NCI-H524 treated with DMSO at 0.1 percent for 48 hours (cell line): ENCODE measurements at places on chromosomes 7 and 10.

GRCh38 chr7:132240821-132241422 lies 335.3 kb downstream of the PLXNA4 start:
- DNase-seq: no peak

DNA sequence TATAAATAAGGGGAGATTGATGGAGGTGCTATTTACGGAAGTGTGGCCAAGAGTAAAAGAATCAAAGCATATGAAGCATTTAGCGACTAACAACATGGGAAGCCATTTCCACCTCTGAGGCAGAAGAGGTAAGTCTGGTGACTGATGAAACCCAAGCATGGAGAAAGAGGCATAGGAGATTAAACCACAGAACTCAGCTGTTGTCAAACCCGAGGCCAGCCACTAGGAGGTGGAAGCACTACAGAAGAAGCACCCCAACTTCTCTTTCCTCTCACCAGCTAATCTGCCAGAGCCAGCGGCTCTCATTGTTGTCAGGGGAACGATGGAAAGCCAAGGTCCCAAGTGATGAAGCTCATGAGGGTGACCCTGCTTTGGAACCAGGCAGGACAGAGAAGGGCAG lies 19.6 kb upstream of the CNTNAP2 start:
- no peak for DNase-seq

DNA sequence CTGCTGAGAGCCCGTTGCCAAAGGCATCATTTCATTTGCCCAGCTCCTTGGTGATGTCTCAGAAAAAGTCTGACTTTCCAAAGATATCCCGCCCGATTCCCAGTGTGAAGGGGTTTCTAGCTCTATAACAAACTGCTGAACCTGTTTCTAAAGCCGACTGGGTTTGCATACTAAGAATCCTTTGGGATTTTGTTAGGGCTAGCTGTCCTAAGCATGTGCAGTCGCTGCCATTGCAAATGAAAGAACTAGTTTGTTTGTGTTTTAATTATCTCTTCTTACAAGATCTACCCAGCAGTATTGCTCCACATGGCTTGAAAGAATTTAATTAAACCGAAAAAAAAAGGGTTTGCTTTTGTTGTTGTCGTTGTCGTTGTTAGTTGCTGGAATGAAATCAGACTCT lies 476.6 kb downstream of the GATA3 start:
- no peak for DNase-seq

DNA sequence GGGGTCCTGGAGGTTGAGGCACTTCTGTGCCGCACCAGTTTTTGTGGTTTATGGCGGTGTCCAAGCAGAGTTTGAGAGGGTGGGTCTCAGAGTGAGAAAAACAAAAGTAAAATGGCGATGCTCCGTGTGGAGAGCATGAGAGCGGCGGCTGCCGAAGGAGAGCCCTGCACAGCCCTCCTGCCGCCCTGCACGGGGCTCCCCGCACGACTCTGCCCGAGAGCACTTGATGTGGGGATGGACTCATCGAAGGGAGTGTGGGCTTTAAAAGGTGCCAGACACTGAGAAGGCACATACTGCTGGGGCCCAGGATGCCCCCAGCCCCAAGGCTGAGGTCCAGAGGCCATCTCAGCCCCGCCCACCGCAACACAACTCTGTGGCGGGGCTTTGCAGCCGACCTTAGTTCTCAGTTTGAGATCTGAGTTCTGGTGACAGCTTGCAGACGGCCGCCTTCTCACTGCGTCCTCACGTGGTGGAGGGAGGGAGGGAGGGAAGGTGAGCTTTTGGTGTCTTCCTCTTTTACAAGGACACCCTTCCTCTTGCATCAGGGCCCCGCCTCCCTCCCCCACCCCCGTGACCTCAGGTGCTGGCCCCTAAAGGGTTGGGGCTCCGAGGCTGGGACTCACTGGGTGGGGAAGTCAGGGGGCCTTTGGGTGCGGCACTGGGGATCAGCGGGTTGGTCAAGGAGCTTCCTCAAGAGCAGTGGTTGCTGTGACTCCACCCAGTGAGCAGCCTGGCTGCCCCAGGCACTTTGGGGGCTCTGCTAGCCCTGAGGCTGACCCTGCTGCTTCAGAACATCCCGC lies 69.1 kb downstream of the NKX6-2 start:
- no peak for DNase-seq

GRCh38 chr7:83930262-83930661 lies 264.3 kb downstream of the SEMA3A start:
- DNase-seq: no peak
